ENCODE measurements at places on chromosomes 13 and 19. TPM values are rescaled to one million over a fixed set of nuclear protein-coding genes. Genes with fewer than 3 reads are reported as not detected.

DNA sequence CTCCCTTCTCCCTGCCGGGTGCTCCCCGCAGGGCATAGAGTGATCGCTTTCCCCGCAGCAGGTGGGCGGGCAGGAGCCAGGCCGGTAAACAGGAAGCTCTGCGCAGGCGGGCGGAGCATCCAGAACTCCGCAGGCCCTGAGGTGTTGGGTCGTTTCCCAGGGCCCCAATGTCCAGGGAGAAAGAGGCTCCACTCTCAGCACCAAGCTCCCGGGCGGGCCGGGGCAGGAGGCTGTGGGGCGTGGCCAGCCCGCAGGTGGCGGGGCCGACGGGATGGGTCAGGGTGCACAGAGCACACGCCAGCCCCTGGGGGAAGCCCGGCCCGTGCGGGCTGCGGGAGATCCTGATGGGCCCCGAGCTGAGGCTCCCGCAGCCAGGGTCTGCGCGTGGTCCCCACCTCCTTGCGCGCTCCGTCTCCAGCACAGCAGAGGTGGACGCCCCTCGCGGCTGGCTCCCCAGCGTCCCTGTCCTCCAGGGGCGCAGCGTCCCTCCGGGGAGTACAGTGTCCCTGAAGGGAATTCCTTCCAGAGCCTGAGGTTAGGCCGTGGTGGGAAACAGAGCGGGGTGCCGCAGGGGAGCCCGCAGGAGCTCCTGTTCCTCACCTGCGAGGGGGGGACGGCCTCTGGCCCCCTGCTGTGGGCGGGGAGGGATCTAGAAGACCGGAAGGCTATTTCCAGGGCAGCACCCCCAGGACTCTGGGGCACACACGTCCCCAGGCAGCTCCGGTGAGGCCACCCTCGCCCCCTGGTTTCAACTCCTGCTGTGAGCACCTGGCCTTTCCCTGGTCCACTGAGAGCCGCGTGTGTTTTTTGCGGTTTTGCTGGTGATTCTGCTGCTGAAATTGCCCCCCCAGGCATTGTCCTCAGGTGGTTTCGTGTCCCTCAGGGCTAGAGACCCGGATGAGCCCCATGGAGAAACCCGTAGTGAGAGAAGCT lies 12.2 kb downstream of the PIP5K1C start:
- peak overlapping the region; percentile 83 for H3K4me3 ChIP-seq
- peak overlapping the region; percentile 92 for H3K27ac ChIP-seq
- H3K4me1 ChIP-seq, result peaks cover 57% of the 10 kb centered on the region
- DNase-seq, result peak; percentile 50
- H3K27me3 ChIP-seq, result no peaks in the 10 kb centered on the region

DNA sequence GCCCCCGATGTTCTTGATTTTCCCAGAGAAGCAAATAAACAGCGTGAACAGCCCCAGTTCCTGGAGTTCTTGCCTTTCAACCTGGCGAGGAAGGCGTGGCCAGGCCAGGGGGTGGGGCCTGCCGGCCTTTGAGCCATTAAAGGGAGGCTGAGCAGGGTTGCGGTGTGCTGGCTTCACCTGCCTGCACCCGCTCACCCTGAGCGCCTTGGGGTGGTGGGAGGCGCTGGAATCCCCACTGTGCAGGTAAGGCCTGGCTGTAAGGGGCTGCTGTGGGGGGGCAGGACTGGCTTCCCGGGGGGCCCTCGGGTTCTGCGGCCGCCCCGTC lies 2.7 kb upstream of the MISP start:
- no peak overlapping the region for H3K27ac ChIP-seq
- H3K4me3 ChIP-seq, result no peak overlapping the region
- H3K4me1 ChIP-seq, result no peaks in the 10 kb centered on the region
- DNase-seq, result no peak
- no peaks in the 10 kb centered on the region for H3K27me3 ChIP-seq

DNA sequence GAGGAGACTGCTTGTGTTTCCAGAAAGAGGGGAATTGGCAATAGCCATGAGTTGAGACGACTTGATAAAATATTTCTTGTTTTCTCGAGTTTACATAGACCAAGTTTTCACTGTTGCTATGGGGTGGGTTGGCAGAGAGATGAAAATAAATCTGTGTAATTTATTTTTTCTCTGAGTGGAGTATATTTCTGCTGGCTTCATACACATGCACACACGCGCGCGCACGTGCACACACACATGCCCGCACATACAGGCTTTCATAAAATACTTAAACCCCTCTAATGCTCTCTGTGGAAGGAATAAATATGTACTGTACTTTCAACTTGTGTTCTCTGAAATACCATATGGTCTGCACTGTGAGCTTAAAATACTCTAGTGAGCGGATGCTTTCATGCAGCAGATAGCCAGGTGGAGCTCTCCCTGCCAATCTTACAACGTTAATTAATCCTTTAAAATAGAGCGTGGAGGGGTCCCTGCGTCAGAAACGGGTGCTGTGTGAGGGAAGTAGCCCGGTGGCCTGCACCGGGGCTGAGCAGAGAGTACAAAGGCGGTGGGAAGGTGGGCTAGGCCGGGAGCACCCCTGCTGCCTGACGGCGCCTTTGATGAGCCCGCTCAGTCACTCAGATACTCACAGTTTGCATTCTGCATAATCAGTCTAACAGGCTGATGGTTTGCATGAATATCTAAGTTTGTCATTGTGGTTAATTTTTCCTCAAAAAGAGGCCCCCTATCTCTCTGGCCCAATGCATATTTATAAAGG lies 44.1 kb downstream of the CCNE1 start:
- no peaks in the 10 kb centered on the region for H3K4me1 ChIP-seq
- no peak for DNase-seq
- no peaks in the 10 kb centered on the region for H3K36me3 ChIP-seq
- H3K27ac ChIP-seq, result no peak overlapping the region
- no peak overlapping the region for H3K4me3 ChIP-seq

- H3K27me3 ChIP-seq, result no peaks in the 10 kb centered on the region
- H3K27ac ChIP-seq, result peak overlapping the region; percentile 98
- DNase-seq, result no peak
- H3K4me1 ChIP-seq, result peaks cover 88% of the 10 kb centered on the region
- H3K36me3 ChIP-seq, result no peaks in the 10 kb centered on the region
- H3K4me3 ChIP-seq, result peak overlapping the region; percentile 68
These were observed 22.2 kb downstream of the FAM187B start for GRCh38 chr19:35206379-35206778.

GRCh38 chr13:53382008-53382407 lies 353.4 kb downstream of the OLFM4 start:
- no peak overlapping the region for H3K4me3 ChIP-seq
- no peak for DNase-seq
- no peaks in the 10 kb centered on the region for H3K4me1 ChIP-seq
- no peak overlapping the region for H3K27ac ChIP-seq
- no peaks in the 10 kb centered on the region for H3K27me3 ChIP-seq
- no peaks in the 10 kb centered on the region for H3K36me3 ChIP-seq

TRAPPC2B gene
- 10.2 TPM for total RNA-seq

DNA sequence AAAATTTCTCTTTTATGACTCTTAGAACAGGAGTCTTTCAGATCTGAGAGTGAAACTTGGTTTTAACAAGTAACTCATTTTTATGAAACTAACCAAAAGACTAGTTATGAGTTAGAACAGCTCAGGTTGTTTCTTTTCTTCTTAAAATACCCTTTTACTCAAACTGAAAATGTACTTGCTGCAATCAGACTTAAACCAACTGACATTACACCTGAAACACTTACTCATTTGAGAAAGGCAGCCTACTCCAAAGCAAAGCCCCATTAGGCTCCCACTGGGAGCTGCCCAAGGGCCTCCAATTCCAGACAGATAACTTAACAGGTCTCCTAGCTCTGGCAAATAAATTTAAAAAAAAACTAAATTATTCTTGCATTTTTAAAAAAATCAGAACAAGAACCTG lies 3.6 kb downstream of the FOXO1 start:
- H3K4me1 ChIP-seq, result peaks cover 65% of the 10 kb centered on the region
- H3K27ac ChIP-seq, result peak overlapping the region; percentile 96
- no peaks in the 10 kb centered on the region for H3K27me3 ChIP-seq
- H3K36me3 ChIP-seq, result peaks cover 16% of the 10 kb centered on the region
- peak overlapping the region; percentile 94 for H3K4me3 ChIP-seq

DNA sequence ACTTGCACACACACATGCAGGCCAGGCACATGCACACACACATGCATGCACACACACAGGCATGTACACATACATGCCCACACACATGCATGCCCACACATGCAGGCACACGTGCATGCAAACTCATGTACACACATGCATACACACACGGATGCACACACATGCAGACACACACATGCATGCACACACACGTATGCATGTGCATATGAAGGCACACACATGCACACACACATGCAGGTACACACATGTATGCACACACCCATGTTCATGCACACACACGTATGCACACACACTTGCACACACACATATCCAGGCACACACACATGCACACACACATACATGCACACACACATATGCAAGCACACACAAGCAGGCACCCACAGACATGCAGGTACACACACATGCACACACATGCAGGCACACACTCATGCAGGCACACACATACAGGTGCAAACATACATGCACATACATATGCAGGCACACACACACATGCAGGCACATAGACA lies 278.1 kb downstream of the LHFPL6 start:
- no peak overlapping the region for H3K27ac ChIP-seq
- H3K36me3 ChIP-seq, result no peaks in the 10 kb centered on the region
- H3K4me1 ChIP-seq, result no peaks in the 10 kb centered on the region
- H3K4me3 ChIP-seq, result no peak overlapping the region

COX7A1 gene
- total RNA-seq, result not detected

ZNF439 gene
- 19.9 TPM for total RNA-seq

GRCh38 chr13:85080691-85081090 lies 718.5 kb downstream of the SLITRK6 start:
- H3K4me3 ChIP-seq, result no peak overlapping the region
- no peaks in the 10 kb centered on the region for H3K36me3 ChIP-seq
- no peak overlapping the region for H3K27ac ChIP-seq
- H3K27me3 ChIP-seq, result no peaks in the 10 kb centered on the region
- DNase-seq, result no peak
- H3K4me1 ChIP-seq, result no peaks in the 10 kb centered on the region

ZNF444 gene
- total RNA-seq, result 28.1 TPM

- no peaks in the 10 kb centered on the region for H3K4me1 ChIP-seq
- DNase-seq, result no peak
- no peaks in the 10 kb centered on the region for H3K36me3 ChIP-seq
- no peak overlapping the region for H3K27ac ChIP-seq
- no peak overlapping the region for H3K4me3 ChIP-seq
- no peaks in the 10 kb centered on the region for H3K27me3 ChIP-seq
These were observed 1584.2 kb upstream of the SLC10A2 start for GRCh38 chr13:104650431-104650830.

GRCh38 chr19:46546194-46546896 lies 50.7 kb upstream of the PNMA8B start:
- H3K4me1 ChIP-seq, result peaks cover 6% of the 10 kb centered on the region
- no peak overlapping the region for H3K4me3 ChIP-seq
- H3K36me3 ChIP-seq, result no peaks in the 10 kb centered on the region
- H3K27me3 ChIP-seq, result peaks cover 6% of the 10 kb centered on the region
- DNase-seq, result no peak

GRCh38 chr19:24074720-24075454 lies 12.1 kb upstream of the ZNF254 start:
- no peak overlapping the region for H3K27ac ChIP-seq
- no peak overlapping the region for H3K4me3 ChIP-seq
- DNase-seq, result no peak
- H3K36me3 ChIP-seq, result peaks cover 38% of the 10 kb centered on the region
- no peaks in the 10 kb centered on the region for H3K4me1 ChIP-seq

DNA sequence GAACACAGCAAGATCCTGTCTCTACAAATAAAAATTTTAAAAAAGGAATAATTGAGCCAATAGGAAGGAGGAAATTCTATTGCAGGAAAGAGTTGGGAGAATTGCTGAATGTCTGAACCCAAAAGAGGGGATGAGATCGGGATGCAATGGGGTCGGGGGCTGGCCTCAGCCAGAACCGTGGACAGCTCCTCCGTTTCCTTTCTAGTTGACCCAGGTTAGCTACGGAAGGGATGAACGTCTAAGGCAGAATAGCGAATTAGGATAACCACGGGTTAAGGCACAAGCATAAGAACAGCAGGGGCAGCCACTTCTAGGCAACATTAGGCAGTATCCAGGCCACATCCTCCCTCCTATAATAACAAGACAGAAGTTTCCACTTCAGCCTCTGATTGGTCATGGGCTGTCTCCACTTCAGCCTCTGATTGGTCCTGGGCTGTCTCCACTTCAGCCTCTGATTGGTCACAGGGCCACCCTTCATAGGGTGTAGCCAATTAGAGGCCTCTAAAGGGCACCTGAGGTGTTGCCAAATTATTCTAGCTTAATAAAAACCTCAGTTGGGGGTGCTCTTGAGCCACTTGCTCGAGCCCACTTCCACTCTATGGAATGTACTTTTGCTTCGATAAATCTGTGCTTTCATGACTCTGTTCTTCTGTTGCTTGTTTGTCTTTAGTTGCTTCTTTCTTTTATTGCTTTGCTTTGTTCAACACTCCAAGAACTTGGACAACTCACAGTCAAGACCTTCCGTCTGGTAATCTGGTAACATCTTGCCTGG lies 24.9 kb upstream of the TPM4 start:
- H3K4me1 ChIP-seq, result peaks cover 3% of the 10 kb centered on the region
- H3K36me3 ChIP-seq, result no peaks in the 10 kb centered on the region
- DNase-seq, result no peak
- H3K27me3 ChIP-seq, result no peaks in the 10 kb centered on the region

GPR4 gene
- not detected for total RNA-seq

GRCh38 chr13:33764716-33765115 lies 53.2 kb upstream of the RFC3 start:
- no peak overlapping the region for H3K4me3 ChIP-seq
- peaks cover 2% of the 10 kb centered on the region for H3K27me3 ChIP-seq
- DNase-seq, result no peak
- no peaks in the 10 kb centered on the region for H3K36me3 ChIP-seq

ZNF66 gene
- total RNA-seq, result 19.1 TPM

DNA sequence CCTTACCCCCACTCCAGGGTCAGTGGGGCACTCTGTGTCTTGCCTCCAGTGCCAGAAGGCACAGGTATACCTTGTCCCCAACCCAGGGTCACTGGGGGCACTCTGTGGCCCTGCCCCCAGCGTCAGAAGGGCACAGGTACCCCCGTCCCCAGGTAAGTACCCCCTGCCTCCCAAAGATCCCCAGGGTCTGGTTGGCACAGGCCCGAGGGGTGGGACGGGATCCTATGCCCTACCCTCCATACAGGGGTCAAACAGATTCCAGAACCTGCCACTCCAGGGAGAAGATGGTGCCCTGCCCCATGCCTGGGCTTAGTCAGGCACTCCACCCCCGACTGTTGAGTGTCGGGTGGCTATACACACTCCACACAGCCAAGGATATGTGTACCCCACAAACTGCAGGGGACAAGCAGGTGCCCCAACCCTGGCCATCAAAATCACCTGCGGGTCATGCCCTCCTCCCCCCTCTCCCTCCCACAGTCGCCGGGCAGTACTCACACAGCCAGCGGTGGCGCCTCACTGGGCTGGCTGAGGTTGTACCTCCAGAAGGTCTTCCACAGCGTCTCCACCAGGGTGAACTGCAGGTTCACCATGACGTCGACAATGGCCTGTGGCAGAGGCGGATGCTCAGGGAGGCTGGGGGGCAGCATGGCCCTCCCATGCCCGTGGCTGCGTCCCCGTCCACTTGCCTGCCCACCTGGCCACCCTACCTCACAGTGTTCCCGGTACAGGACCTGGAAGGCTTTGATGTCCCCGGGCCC lies 13.8 kb downstream of the DCAF15 start:
- H3K4me3 ChIP-seq, result no peak overlapping the region
- H3K36me3 ChIP-seq, result peaks cover 48% of the 10 kb centered on the region
- H3K4me1 ChIP-seq, result no peaks in the 10 kb centered on the region
- no peak for DNase-seq
- H3K27ac ChIP-seq, result no peak overlapping the region
- no peaks in the 10 kb centered on the region for H3K27me3 ChIP-seq
